Stimulated activated CD4-positive, alpha-beta T cell treated with anti-CD3 and anti-CD28 coated beads, Interleukin-15, amount 100 ng/mL, for 1 hour (primary cell): ENCODE measurements at places on chromosomes 4 and X.

GRCh38 chr4:33959519-33959918 lies 2284.8 kb downstream of the ARAP2 start:
- no peak for DNase-seq

DNA sequence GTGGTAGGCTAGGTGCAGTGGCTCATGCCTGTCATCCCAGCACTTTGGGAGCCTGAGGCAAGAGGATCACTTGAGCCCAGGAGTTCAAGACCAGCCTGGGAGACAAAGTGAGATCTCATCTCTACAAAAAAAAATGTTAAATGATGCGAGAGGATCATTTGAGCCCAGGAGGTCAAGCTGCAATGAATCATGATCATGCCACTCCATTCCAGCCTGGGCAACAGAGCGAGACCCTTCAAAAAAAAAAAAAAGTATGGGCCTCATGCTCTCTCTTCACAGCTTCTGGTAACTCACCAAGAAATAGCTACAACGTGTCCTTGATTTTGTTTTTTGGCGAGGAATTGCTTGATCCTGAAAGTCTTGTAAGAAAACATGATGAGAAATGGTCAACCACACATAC lies 1.3 kb downstream of the ACE2 start:
- no peak for DNase-seq

GRCh38 chr4:37423310-37423709 lies 178.8 kb downstream of the NWD2 start:
- no peak for DNase-seq

DNA sequence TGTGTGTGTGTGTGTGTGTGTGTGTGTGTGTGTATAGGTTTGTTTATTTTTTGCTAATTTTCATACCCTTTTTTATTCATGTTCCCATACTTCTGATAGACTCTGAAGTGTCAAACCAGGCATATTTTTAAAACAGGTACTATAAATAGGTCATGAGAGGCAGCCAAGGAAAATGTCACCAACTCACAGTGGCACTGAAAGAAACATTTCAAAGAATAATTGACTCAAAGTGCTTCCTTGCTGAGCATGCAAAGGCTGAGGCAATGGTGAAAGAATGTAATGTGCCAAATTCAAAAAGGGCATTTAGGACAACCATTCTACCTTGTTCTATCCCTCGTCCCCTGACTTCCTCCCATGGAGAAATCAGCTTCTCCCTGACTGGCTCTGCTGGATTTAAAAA lies 95.5 kb downstream of the EIF4E start:
- no peak for DNase-seq

GRCh38 chrX:121254336-121254735 lies 206.9 kb downstream of the GLUD2 start:
- no peak for DNase-seq

GRCh38 chr4:92091335-92091734 lies 212.4 kb upstream of the GRID2 start:
- DNase-seq = no peak

- DNase-seq = no peak
Measured at GRCh38 chr4:38034986-38035882, 75.0 kb downstream of the PTTG2 start.

DNA sequence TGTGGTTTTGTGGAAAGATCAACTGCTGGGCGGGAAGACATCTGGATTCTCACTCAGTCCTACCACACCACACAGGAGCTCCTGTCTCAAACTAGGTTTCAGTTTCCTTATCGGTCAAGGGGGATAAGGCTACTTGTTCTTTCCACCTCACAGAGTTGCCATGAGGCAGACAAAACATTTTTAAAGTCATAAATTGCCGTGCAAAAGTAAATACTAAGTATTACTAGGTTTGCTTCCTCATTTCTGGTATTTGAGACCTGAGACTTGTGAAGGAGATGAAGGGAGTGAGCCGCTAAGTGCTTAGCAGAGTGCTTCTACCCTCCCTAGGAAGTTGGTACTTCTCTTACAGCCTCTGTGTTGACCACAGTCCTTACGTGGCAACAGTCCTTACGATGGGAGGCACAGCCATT lies 1.5 kb downstream of the LAP3 start:
- DNase-seq = no peak

DNA sequence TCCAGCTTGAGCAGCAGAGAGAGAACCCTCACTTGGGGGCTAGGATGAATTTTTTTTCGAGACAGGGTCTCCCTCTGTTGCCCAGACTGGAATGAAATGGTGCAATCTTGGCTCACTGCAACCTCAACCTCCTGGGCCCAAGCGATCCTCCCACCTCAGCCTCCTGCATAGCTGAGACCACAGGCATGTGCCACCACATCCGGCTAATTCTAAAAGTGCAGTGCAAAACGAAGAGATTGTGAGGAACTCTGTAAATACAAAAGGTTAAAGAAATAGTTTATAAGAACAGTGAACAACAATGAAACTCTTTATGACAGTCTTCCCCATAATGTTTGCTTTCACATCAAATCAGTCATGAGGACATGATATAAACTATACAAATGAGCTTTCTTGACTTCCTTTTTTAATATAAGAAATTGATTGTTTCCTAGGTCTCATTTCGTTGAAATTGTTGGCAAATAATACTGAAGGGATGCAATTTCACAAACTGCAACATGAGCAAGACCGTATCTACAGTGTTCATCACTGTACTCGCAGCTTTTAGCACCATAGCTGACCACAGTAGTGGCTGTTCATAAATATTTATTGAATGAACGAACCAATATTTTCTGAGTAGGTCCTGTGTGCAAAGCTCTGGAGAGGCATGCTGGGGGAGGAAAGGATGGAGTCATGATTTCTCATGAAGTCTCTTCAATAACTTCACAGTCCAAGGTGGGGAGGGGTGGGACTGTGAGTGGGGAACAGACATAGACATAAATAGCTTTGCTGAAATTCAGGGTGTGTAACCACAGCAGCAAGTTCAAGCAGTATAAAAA lies 116.1 kb downstream of the SHROOM3 start:
- no peak for DNase-seq

DNA sequence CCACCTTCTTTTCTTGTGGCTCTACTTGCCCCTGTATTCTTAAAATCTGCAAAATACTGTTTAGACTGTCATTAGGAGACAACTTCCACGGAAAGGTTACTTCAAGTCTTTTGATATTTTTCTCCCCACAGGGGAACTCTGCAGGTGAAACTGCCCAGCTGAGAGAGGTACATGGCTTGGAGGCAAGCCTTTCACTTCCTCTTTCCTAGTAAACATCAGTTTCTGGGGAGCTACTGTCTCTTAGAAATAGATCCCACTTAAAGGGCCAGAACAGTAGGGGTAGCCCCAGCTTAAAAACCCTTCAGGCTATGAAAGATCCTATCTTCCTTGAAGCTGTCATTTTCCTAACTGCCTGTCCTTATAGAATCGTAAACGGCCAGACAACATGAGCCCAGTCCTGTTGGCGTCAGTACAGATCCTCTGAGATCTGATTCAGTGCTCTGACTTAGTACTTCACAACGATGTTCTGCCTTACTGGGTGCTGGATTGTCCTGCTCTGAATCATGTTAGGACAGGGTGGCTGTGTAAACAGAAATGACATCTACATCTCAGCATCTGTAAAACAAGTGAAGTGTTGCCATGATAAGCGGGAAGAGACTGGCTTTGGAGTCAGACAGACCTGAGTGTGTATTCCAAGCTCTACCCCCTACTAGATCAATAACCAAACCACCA lies 102.1 kb downstream of the ITIH6 start:
- no peak for DNase-seq

- DNase-seq = no peak
Measured at GRCh38 chrX:3286196-3286945, 60.1 kb downstream of the MXRA5 start.

DNA sequence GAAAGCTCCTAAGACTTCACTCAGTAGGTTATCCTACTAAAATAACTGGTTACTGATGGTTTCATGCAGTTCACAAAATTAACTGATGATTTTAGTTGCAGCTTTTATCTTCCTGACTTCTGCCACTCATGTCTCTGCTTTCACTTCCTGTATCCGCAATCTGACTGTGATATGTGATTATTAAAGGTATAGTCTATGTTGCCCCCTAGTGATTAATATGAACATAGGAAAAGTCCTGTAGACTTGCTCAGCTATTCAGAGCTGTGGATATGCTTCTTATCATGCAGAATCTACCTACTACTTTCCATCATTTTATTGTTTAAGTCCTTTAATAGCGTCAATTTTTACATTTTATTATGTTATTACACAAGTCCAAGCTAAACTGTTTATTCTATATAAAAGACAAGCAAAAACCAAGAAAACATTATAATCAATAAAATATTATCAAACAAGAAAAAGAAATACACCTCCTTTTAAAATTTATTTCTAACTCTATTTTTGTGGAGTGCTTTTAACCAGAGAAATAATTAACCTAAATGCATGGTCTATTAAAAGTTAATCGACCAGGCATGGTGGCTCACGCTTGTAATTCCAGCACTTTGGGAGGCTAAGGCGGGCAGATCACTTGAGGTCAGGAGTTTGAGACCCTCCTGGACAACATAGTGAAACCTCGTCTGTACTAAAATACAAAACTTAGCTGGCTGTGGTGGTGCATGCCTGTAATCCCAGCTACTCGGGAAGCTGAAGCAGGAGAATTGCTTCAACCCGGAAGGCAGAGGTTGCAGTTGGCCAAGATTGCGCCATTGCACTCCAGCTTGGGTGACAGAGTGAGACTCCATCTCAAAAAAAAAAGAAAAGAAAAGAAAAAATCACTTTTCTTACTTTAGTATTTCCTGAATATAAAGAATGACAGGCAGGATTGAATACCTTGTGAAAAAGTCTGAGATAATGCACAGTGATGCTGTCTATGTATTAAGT lies 40.4 kb upstream of the TLR2 start:
- no peak for DNase-seq

DNA sequence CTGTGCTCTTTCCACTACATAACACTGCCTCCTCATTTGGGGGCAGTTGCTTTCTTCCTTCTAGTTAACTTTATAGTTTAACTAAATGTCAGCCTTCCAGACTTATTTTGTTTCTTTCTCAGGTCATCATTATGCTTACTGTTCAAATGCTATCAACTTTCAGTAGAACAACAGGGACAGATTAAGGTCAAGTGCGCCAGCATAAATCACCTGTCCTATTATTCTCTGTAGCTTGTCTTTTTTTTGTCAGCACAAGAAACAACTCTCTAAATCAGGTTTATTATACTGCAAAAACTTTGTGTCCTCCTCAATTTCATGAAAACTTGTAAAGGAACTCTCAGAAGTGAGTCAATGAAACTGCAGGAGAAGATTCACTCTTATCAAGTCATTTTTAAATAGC lies 19.6 kb downstream of the SPANXA2 start:
- no peak for DNase-seq

DNA sequence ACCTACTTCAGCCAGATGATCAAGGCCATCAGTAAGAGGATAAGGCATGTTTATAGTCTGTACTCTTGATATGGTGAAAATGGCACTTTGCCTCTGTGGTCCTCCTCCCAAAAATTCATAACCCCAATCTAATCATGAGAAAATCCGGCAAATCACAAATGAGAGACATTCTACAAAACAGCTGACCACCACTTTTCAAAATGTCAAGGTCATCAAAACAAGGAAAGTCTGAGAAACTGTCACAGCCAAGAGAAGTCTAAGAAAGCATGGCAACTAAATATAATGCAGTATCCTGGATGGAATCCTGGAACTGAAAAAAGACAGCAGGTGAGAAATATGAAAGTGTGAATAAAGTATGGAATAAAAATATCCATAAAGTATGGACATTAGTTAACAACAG lies 226.6 kb upstream of the INTU start:
- DNase-seq = no peak

DNA sequence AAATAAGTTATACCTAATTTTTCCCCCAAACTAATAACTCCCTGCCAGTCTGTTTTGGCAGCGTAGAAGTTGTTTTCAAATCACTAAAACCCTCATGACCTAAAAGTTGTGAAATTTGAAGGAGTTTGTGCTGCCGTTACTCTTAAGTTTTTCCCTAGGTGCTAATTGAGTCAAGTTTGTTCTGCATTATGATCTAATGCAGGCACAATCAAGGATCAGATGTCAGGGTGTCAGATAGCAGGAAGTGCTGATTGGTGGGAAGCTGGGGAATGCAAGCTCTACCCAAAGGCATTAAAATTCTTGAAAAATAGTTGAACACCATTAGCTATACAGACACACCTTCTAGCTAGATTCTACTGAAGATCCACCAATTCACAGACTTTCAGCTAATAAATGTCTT lies 51.9 kb downstream of the ARX start:
- DNase-seq = no peak

- no peak for DNase-seq
Measured at GRCh38 chr4:88442689-88443191, 14.2 kb upstream of the HERC5 start.

DNA sequence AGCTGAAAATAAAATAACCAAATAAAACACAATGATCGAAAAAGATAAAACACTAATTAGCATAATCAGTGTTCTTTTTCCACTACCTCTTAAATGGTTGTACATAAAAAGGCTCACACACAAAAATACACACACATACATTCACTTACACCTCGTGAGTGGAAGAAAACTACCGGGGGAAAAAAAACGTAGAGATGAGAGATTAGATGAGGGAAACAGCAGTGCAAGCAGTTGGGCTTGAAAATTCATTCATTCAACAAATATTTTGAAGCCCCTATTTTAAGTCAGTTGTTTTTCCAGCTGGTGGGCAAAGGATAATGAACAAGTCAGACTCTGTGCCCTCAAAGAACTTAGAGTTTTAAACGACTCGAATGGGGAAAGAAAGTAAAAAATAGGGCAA lies 1.0 kb downstream of the TBCK start:
- no peak for DNase-seq

GRCh38 chr4:118865091-118865708 lies 23.5 kb upstream of the SYNPO2 start:
- no peak for DNase-seq

DNA sequence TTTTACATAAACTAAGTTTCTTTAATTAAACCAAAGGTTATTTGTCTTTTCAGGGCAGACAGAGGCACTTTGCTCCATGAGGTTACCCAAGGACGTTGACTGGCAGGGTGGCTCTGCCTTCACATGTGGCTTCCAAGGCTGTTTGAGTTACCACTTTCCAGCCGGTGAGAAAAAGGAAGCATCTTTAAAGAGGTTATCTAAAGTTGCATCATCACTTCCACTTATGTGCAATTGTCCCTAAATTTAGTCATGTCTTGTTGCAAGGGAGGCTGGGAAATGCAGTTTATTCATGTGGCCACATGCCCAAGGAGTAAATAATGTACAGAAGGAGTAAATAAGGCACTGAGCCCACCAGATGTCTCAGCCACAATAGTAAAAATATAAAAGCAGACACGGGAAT lies 29.0 kb upstream of the RAP1GDS1 start:
- DNase-seq = no peak

GRCh38 chrX:38103857-38104812 lies 97.8 kb downstream of the SYTL5 start:
- no peak for DNase-seq

- no peak for DNase-seq
Measured at GRCh38 chr4:135515295-135515694, 1313.7 kb upstream of the PABPC4L start.

GRCh38 chr4:1325176-1325480 lies 21.9 kb upstream of the UVSSA start:
- DNase-seq = no peak

DNA sequence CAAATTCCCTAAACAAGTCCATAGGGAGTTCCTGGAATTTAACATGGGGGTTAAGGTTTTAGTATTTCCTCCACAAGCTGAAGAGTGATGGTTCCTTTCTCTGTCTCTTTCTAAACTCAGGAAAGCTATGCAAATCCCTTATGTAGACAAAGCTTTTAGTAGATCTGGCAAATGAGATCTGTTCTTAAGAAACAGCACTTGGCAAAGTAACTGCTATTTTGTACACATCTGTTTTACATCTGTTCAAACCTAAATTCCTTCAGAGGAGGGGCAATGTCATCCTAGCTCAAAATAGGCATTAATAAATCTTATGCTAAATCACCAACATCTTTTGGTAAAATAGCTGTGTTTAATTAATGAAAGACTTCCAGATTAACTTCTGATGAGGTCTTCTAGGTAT lies 137.8 kb upstream of the TBC1D9 start:
- DNase-seq = no peak
